ENCODE measurements at places on chromosomes 3 and 15. TPM values are rescaled to one million over a fixed set of nuclear protein-coding genes. Genes with fewer than 3 reads are reported as not detected.

The RBP2 gene
- not detected for total RNA-seq

The CACNA2D2 gene
- total RNA-seq: 0.63 TPM

The THUMPD3 gene
- 40.1 TPM for total RNA-seq

The CCDC13 gene
- 0.46 TPM for total RNA-seq
